ENCODE measurements at places on chromosomes 4 and X.
A peak's percentile ranks its signal among the peaks of the same experiment; 100 is the strongest.

DNA sequence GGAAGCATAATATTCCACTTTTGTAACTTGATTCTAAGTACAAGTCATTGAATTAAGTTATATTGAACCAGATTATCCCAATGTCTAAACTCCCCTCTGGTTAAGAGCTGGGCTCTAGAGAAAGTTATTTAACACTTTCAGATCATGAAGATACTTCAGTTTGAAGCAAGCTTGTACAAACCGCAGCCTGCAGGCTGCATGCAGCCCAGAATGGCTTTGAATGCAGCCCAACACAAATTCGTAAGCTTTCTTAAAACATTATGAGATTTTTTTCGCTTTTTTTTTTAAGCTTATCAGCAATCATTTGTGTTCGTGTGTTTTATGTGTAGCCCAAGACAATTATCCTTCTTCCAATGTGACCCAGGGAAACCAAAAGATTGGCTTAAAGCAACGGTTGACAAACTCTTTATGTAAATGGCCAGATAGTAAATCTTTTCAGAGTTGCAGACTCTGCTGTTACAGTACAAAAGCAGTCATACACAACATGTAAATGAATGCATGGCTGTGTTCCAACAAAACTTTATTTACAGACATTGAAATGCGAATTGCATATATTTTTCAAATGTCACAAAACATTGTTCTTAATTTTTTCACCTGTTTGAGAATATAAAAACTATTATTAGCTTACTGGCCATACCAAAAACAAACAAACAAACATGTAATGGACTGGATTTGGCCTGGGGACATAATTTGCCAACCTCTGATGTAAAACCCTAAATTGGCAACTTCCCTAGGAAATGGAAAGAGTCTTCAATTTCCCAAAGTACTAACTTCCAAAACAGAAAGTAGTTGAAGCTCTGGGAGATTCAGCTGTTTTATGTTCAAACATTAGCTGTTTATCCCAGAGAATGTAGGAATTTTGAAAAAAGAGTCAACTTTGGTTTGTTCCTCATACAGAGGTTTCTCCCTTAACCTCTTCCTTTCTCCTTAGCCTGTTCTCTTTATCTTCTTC, 201.1 kb upstream of the MBNL3 start:
- no peak for DNase-seq

- DNase-seq: no peak
Measured at GRCh38 chr4:113955948-113956347, 23.5 kb downstream of the ARSJ start.

DNA sequence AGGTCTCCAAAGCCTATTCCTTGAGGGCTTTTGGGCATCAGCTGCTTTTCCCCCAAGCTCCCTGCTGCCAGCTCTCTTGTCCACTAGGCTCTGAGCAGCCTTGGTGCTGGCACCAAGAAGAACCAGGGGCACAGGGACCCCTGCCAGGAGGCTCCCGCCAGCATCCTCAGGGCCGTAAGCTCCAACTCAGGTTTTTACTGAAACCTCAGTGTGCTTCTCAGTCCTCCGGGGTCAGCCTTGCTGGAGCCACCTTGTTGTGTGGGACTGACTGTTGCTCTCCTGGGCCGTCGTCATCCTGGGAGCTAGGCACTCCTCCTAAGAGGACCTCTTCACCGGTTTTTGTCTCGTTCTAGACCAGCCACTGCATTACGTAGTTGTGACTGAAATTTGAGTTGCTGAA, 38.9 kb downstream of the NOP14 start:
- DNase-seq: no peak

DNA sequence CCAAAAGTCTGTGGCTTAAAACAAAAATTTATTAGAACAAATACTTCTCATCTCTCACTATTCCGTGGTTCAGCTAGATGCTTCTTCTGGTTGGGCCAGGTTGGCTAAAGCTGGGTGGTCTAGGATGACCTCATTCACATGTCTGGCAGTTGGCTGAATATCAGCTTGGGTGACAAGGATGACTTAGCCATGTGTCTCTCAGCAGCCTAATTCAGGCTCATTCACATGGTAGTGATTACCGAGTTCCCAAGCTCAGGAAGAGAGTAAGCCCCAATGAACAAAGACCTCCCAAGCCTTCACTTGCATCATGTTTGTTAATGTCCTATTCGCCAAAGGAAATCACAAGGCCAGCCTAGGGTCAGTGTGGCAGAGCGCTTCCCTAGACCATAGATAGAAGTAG, 119.4 kb downstream of the FANCB start:
- DNase-seq: no peak

DNA sequence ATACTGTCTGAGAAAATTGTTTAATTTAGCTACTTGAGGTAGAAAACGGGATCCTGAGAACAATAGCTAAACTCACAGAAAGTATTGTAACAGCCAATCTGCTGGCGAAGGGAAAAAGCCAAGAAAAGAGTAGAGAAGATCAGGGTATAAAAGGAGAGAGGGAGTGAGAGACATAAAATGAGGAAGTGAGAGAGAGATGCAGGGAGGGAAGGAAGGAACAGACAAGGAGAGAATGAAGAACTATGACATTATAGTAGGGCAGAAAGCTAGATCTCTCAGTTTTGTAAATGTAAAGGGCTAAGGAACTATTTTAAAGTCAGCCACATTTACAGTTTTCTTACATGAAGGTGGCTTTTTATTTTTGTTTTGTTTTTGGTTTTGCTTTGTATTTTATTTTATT, 1.6 kb upstream of the GIMD1 start:
- DNase-seq: no peak

DNA sequence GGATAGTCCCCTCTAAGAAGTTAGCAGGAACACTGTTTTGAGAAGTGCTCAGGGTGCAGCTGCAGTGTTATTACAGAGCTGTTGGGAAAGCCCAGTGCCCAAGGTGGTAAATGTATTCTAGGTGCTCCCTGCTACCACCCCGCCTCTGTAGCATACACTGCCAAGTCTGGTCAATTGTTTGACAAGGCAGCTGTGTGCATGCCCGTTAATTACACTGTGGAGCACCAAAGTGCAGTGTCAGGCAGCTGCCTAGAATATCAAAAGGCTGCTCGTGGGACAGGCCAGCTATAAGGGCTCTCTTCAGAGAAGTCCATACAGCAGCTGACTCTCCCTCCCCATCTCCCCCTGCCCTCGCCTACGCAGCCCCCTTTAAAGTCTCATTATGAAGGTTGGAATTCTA, 99.9 kb upstream of the KLHL13 start:
- no peak for DNase-seq

DNA sequence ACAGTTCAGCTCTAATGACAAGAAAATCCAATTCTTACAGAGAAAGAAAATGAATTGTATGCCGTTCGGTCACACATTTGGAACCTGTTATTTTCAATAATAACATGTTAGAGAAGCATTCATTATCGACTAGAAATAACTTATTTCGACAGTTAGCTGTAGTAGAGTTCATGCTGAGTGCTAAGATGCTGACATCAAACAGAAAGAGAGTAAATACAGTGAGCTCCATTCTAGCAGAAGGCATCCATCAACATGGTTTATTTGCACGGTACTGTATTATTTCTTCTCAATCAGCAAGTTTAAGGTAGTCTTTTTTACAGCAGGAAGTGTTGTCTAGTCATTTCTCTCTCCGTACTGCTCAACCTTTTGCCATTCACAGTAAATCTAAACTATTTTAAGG, 732.1 kb downstream of the STIM2 start:
- no peak for DNase-seq

- no peak for DNase-seq
Measured at GRCh38 chr4:66577922-66578321, 907.6 kb upstream of the EPHA5 start.

DNA sequence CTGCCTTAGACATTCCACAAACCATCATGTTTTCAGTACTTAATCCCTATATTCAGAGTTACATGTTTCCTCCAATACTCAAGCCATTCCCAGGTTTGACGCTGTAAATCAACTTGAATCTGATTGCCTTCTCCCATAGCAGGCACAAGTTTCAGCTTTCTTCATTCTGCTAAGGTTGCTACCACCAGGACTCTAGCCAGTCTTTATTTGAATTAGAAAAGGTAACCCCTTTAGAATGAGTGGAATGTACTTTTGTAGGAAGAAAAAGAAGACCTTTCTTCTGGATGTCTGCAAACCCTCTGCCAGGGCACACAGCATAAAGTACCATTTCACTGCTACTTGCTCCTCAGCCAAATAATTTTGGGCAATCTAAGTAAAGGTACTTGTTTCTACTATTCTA, 10.7 kb upstream of the RBMXL3 start:
- DNase-seq: no peak

GRCh38 chr4:7678318-7678852, 243.7 kb upstream of the PSAPL1 start:
- DNase-seq: no peak

- DNase-seq: no peak
Measured at GRCh38 chr4:5120468-5120867, 69.2 kb downstream of the STK32B start.

- no peak for DNase-seq
Measured at GRCh38 chr4:40845154-40845835, 95.5 kb downstream of the NSUN7 start.

DNA sequence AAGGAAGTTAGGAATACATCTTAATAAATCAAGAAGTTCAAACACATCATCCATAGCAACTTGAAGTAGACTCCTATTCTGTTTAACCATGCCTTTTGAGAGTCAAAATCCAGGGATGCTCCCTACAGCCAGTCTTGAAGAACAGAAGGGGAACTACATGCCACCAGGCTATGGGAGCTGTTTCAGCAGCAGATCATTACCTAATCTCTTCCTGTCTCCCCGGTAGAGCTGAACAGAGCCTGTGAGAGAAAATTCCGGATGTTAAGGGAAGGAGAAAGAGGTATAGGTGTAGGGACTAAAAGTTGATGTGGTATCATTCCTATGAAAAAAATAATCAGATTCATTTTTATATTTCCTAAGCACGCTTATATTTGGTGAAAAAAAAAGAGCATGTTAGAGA, 352.2 kb downstream of the SPRY1 start:
- no peak for DNase-seq

GRCh38 chrX:63784902-63785707, at the start of gene ARHGEF9:
ARHGEF9 (minus strand) TSS chrX:63785214; CDS start chrX:63785145, 69 bp downstream.
- DNase-seq: no peak

- DNase-seq: no peak
Measured at GRCh38 chr4:71476240-71476639, 137.4 kb downstream of the SLC4A4 start.

DNA sequence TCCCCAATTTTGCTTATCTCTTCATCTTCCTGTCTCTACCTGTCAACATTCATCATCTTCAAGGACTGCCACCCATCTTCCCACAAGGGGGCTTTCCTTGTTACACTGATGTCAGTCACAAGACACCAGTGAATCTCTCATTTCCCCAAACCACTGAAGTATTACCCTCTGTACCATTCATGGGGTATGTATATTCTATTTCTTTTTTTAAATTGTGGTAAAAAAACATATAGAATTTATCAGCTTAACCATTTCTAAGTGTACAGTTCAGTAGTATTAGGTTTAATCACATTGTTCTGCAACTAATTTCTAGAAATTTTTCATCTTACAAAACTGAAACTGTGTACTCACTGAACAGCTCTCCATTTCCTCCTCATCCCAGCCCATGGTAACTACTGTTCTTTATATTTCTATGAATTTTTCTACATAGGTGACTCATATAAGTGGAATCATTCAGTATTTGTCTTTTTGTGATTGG, 98.6 kb downstream of the LARP7 start:
- no peak for DNase-seq

DNA sequence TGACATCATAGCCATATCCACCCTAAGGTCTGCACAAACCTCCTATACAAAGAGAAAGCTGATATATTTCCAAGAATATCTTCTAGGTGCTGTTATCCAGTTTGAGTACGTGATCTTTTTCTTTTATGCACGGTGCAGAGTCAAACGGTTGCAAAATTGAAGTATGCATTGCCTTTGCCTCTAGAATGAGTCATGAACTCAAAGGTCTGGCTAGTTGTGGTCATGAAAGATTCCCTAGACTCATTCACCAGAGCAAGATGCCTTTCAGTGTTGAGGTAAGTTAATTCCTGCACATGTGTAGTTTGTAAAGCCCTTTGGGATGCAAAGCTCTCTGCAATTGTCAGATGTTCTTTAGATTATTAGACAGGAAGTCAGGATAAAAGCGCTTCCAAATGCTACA, 704.4 kb downstream of the PCDH19 start:
- no peak for DNase-seq

GRCh38 chr4:156999175-156999517, 27.5 kb upstream of the PDGFC start:
- DNase-seq: peak; percentile 49

- no peak for DNase-seq
Measured at GRCh38 chr4:137748616-137749015, 216.3 kb upstream of the PCDH18 start.

DNA sequence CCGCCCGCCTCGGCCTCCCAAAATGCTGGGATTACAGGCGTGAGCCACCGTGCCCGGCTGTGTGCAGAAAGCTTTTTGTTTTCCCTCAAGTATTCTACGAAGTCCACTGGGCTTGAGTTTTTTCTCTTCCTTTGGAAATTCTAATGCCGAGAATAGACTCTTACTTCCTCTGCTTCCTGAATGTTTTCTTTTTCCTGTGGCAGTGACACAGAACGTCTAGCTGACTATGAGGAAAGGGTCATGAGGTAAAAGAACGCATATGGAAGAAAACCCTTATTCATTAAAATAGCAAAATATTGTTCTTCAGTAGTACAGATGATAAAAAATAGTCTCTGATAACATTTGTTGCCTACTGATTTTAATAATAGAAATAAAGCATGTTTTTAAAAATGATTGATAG, 4.9 kb upstream of the SLC25A4 start:
- DNase-seq: no peak

DNA sequence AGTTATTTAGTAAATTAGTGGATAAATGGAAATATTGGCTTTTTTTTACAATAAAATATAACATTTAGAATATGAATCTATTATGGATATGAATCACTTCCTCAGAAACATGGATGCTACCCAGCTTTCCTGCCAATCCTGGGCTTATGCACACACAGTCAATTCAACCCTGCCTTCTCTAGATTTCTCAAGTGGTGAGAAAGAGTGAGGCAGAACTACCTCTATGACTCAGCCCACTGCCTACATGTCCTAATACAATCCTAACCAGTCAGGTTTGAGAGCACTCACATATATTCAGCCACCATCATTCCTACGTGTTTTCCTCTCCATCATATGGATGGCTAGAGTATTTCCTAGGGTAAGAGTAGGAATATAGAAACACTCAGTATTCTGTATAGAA, 91.1 kb upstream of the ANKRD50 start:
- no peak for DNase-seq

DNA sequence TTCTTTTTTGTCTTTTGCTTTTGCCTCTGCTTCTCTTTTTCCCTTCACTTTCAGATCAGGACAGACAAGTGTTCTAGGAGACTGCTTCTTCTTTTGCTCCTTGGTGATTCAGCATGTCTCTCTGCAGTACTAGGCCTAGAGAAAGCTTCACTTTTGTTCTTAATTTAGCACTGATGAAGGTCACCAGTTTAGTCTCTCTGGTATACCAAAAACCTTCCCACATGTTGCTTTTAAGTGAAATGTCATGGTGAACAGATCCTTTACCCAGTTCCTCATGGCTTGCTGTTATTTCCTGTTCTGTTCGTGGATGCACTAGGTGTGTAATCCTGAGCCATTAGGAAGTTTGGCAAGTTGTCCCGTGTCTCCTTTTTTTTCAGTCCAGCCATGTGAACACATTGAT, 53.3 kb downstream of the NBDY start:
- DNase-seq: peak; percentile 67
